ENCODE measurements at places on chromosomes 5 and 9.

GRCh38 chr5:92064993-92065392 is 681.9 kb upstream of the ARRDC3 start:
- no peak for DNase-seq

- DNase-seq: no peak
These were observed 29.9 kb downstream of the SERINC5 start for GRCh38 chr5:80225934-80226326.

- no peak for DNase-seq
These were observed 20.4 kb downstream of the PDE4D start for GRCh38 chr5:59873113-59873512.

GRCh38 chr9:131279863-131280570 is 3.7 kb upstream of the FAM78A start:
- no peak for DNase-seq

DNA sequence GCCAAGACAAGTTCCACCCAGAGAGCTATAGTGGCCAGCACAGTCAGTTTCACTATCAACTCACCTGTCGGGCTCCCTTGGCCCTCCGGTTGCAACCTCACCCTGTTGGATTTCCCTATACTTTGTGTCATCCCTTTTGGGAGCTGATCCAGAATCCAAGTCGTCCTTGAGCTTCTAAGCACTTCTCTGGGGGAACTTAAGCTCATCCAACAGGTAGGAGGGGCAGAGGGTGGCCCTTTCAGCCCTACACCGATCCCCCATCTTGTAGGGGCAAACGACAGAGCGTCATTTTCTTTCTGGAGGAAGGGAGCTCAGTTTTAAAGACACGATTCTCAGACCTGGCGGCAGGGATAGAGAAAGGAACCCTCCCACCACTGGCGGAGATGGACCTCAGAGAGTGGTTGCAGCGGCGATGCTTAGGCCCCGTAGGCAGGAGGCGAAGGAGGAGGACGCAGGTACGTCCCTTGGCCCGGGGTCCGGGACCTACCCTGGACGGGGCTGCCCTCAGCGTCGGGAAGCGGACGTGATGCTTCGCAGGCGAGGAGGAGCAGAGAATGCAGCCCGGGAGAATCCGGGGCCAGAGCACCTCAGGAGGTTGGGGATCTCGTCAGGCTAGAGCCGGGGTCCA is 519 bp downstream of the ZER1 start:
- no peak for DNase-seq

DNA sequence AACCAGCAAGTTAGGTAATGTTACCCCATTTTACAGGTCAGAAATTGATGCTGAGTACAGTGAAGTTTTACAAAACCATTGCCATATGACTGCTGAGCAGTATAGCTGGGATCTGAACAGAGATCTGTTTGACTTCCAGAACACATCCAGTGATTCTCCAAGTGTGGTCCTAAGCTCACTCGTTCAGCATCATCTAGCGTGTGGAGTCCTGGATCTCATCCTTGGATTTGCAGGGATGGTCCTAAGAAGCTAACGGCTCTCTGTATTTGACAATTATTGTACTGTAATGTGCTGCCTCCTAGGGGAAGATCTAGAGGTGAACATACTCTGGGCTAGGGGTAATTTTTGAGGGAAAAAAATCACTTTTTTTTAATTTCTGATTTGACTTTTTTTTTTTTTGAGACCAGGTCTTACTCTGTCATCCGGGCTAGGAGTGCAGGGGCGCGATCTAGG is 1.4 kb downstream of the SLC26A2 start:
- DNase-seq: no peak

GRCh38 chr5:179780362-179780761 is 13.4 kb upstream of the LTC4S start:
- DNase-seq: no peak

DNA sequence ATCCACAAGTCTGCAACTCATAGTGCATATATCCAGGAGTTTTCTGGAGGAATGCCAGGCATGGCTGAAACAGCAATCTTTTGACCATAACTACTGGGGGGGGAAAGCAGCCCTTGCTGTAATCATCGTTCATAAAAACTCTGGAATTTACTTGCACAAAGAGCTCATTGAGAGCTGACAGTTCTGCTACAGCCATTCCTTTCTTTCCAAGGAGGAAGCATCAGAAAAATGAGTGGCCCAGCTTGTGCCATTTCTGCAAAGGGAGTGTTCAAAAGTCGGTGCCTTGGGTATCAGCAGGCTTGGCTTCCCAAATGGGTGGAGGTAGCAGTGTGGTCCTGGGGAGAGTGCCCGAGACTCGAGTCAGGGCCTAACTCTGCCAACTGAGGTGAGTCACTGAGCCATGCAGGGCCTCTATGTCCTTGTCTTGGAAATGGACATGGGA is 101.5 kb downstream of the GCNT1 start:
- no peak for DNase-seq

GRCh38 chr5:152511531-152512132 is 106.6 kb upstream of the NMUR2 start:
- no peak for DNase-seq

GRCh38 chr5:35212122-35212982 is 17.9 kb downstream of the PRLR start:
- DNase-seq: no peak

DNA sequence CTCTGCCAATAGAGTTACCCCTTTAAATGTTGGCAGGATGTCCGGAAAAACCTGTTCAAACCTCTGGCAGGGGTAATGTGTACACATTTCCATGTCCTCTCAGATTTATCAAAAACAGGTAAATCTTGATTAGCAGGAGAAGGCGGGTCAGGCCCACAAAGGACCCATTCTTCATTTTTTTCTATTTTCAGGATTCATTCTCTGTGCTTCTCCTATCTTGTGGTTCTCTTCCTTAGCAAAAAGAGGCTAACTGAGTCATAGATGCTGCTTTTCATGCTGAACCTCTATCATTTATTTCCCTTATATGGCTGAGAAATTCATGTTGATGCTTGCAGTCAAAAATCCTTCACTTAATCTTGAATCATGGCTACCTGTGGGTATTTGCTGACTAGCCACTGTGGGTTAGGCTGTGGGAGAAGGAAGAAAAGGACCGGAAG is 112.7 kb upstream of the IQGAP2 start:
- DNase-seq: no peak

DNA sequence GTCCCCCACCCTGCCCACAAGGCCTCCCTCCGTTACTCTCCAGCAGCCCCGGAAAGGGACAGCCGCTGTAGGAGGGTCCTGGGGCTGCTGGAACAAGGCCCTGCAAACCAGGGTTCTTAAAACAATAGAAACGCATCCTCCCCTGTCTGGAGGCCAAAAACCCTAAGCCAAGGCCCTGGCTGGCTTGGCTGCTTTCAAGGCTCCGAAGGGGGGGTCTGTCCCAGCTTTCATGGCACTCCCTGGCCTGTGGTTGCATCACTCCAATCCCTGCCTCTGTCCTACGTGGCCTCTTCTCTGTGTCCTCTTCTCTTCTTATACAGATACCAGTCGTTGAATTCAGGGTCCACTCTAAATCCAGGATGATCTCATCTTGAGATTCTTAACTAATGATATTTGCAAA is 7.4 kb upstream of the UBAC1 start:
- DNase-seq: no peak

DNA sequence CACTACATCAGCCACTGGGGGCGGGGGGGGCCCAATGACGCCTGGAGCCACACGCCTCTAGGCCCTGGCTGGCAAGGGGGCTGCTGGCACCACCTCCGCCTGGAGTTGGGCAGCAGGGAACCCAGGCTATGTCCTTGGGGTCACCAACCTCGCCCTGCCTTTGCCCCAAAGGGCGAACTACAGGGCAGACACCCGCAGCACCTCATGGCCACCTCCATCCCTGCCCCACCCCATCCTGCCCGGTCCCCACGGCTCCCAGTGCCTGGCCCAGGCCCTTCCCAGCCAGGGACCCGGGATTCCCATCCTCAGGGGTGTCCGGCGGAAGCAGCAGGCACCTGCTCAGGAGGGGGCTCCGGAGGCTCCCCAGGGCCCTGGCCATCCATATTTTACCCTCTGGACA is 37.0 kb downstream of the NACC2 start:
- no peak for DNase-seq

GRCh38 chr9:114210691-114211276 is 55.4 kb downstream of the COL27A1 start:
- DNase-seq: no peak

DNA sequence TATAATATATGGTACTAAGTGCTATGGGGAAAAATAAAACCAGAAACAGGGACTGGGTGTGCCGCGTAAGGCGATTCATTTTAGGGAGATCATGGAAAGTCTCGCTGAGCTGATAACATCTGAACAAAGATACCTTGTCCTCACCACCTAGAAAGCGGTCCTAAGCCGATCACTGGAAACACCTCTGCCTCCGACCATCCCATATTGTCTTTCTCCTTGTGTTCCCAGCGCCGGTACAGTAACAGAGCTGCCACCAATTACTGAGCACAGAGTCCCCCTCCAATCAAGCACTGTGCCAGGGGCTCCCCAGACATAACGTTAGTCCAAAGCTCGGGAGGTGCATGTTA is 704 bp downstream of the CCDC112 start:
- DNase-seq: no peak

Measured in CD8-positive, alpha-beta memory T cell (primary cell).